ENCODE measurements at places on chromosomes 4 and X.

DNA sequence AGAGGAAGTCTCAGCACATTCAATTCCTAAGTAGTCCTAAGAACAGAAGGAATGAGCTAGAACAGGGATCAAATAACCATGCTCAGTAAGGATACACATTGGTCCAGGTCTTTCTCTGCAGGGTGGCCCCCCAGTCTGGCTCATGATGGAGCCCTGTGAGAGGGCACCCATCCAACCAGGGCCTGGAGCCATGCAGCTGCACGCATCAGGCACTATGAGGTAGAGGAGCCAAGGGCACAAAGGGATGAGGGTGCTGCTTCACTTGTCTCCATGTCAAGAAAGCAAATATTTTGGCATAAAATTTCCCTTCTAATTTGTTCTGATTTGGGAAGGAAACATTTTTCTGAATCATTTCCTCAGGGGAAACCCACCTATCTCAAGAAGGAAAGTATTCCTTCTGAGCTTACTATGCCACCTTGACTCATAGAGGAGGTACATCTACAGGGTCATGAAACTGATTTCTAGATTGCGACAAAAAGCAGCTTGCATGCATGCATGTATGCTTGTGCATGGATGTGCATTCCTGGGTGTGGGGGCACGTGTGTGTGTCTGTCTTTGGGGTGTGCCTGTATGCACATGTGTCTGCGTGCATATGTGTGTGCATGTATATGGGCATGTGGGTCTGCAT, 600.3 kb downstream of the MID1IP1 start:
- DNase-seq: no peak

DNA sequence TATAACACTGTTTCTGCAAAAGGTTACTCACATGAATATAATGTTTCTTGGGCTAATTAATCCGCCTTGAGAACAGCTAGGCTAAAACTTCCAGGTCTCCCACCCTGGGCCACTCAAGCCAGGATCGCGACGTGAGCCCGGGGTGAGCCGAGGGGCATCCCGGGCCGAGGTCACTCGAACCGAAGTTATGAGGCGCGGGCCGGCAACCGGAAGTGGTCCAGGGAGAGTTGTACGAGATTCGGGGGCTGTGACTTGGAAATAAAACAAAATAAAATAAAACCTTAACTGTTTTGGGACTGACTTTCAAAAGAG, 317 bp downstream of the CMC4 start:
- DNase-seq: no peak

GRCh38 chr4:66246643-66247042, 576.4 kb upstream of the EPHA5 start:
- DNase-seq: no peak

- DNase-seq: no peak
Observed at GRCh38 chrX:29535212-29536162, 679.9 kb upstream of the MAGEB2 start.

DNA sequence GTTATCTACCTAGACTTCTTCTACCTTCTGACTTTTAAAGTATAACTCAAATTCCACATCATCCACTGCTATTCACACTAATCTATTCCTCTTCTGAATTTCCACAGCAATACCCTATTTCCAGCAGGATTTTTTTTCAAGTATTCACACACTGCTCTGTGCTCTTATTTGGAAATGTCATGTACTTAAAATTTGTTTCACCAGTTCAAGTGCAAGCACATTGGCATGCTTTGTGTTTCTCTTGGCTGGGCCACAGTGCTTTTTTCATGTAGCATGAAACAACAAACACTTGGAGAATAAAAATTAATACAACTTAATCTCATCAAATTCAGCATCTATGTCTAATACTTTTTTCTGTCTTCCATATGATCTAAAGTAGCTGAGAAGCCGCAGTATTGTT, 161.8 kb upstream of the PCDH18 start:
- no peak for DNase-seq

DNA sequence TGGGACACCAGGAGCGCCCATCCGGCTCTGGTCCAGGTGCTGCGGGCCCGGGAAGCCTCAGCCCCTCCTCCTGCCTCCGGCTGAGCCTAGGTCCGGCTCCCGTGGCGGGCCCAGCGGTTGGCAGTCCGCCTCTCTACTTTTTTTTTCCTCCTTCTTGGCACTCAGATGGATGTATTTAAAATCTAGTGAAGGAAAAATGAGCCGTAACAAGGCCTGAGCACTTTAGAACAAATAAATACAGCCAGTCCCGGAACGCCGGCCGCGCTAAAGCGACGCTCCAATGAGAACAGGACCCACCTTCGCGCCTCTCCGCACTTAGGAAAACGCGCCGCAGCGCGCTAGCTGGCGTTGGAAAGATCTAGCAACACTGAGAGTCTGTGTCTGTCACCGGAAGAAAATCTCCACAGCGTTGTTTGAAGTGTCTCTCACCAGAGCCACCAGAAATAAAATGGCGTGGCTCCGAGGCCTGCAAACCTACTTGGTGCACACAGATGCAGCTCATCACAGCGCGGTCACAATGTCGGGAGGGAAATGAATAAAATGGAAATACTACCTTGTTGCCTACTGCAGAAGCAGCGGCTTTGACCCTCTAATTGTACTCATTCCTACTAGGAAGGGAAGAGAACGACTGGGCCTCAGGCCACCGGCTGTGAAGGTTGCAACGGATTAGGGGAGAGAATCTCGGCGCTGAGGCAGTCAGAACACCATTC, 4.7 kb downstream of the NEUROG2 start:
- DNase-seq: no peak

DNA sequence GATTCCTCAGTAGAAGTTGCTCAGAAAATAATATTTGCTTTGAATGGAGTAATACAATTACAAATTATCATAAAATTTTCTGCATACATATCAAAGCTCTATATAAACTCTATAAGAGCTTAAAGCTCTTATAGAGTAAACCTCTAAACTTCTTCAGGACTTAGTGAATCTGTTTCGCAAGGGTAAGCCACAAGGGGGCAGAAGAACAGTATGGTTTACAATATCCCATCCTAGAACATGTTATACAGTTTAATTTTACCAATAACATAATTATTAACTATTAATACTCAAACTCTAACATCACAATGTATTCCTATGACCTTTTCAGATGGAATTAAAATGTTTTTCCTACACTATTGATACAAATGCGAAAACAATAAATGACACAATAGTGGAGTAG, 33.8 kb upstream of the SPANXN1 start:
- no peak for DNase-seq

DNA sequence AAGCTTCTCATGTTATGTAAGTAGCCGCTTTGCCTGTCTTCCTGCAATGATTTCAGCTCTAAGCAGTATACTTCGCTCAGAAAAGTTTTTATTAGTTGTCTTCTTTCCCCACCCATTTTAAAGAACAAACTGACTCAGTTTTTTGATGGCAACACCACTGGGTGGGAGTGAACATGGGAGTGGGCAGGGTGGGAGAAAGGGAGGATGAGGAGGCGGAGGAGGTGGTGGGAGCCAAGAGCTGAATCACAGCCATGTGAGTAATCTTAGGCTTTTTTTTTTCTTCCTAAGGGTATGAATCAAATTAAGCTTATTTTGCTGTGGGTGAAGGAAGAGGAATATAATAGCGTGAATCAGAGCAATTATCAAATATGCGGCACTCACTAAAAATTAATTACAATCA, 574.3 kb upstream of the DIPK2B start:
- DNase-seq: peak; percentile 81

DNA sequence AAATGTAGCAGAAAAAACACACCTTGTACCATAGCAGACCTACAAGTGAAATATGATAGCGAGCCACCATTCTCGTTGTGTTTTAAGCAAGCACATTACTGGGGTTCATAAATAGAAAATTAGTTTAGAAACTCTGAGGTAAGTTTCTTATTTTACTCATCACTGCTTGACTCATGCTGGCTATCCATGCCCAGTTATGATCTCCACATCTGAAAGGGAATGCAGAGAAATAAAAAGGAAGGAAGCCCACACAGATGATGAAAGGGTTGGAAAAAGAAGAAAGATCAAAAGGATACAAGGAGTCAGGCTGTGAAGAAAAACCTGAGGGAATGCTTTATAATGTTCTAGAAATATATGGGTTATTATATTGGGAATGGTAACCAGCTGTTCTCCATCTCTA, 54.5 kb downstream of the CAMK2D start:
- peak; percentile 29 for DNase-seq

Measured in suppressor macrophage treated with lipopolysaccharide for 1 hour (primary cell).